ENCODE measurements at places on chromosomes 12 and 14. TPM values are rescaled to one million over a fixed set of nuclear protein-coding genes. Genes with fewer than 3 reads are reported as not detected.

Gene FOXG1
- total RNA-seq = not detected

Gene GRIN2B
- total RNA-seq = 0.95 TPM

Gene GALNT4
- total RNA-seq = 7.2 TPM

Gene NANOG
- 0.32 TPM for total RNA-seq

Gene CFAP54
- 0.80 TPM for total RNA-seq

Gene TEX52
- total RNA-seq = not detected

Gene CLEC4D
- not detected for total RNA-seq

Gene GLTP
- total RNA-seq = 24.3 TPM

Gene MYF5
- not detected for total RNA-seq

Gene E2F7
- total RNA-seq = 7.7 TPM

Gene PTPN21
- total RNA-seq = 34.0 TPM

Gene PLBD1
- 41.3 TPM for total RNA-seq

Gene DEGS2
- total RNA-seq = 2.1 TPM
